Progenitor cell of endocrine pancreas (in vitro differentiated cells): ENCODE measurements at places on chromosomes 5 and 9. TPM values are rescaled to one million over a fixed set of nuclear protein-coding genes. Genes with fewer than 3 reads are reported as not detected.

DNA sequence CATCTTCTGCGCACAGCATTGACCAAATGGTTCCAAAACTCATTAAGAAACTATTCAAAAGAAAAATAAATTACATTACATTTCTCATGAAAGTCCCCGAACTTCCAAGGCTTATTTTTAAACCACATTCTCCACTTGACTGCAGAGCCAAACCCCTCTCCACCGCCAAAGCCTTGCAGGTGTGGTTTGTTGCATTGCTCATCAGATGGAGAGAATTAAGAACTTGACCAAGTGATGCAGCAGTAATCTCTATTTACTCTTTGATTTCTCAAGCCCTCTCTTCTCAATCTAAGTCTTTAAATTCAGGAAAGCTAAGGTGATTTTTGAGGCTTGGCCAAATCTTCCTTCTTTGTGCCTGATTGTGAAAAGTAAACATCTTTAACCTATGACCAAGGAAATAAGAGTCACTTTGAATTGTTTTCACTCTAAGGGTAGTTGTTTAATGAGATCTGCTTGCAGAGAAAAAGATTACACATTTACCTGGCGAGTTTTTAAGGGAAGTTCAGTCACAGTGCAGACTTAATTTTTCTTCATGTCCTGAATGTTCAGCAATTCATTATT lies 290.5 kb upstream of the ITGA1 start:
- no peak for DNase-seq

DNA sequence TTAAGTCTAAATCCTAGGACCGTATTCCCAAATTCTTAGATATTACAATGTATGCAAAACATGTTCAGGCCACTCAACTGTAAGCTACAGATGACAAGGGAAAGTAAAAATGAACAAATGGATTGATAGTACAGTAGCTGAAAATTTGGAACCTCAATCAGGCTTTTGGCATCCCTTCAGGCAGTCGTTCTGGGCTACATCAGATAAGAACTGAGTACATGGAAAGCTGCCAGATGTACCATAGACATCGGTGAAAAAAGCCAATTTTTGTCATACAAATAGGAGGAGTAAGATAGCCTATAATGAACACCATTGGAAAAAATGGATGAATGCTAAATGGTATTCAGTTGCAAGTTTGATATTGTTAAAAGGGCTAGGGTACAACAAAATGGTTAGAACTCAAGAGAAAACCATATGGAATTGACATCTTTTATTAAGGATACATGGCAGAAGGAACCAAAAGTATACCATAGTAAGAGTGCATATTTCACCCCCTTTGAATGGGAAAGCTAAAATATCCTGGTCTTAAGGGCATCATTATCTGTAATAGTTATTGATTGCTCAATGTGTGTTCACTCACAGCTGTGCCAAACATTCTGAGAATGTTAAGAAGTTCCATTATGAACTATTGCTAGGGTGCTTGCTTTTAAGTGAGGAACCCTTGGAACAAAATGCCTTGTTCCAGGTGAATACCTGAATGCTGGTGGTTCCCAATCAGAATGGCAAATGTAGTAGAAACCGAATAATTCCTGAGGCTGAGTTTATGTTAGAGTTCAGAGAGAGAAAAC lies 86.4 kb downstream of the NR3C1 start:
- no peak for DNase-seq

- no peak for DNase-seq
Observed at GRCh38 chr5:150672237-150672883, 11.3 kb downstream of the MYOZ3 start.

GABRG2 gene
- total RNA-seq = 0.60 and 0.81 TPM in 2 replicates

PLEKHG4B gene
- total RNA-seq = 56.8 and 59.5 TPM in 2 replicates
